Lower leg skin (tissue), 4 donors: ENCODE measurements at places on chromosomes 5 and 9.
A peak's percentile ranks its signal among the peaks of the same experiment; 100 is the strongest.

GRCh38 chr5:55454282-55454681 is 80.5 kb downstream of the PLPP1 start:
- DNase-seq = no peak

- no peak for DNase-seq
Measured at GRCh38 chr9:26426551-26427131, 466.0 kb downstream of the CAAP1 start.

- no peak for DNase-seq
Measured at GRCh38 chr5:117740268-117740667, 1165.6 kb upstream of the SEMA6A start.

- DNase-seq = no peak
Measured at GRCh38 chr5:73892218-73892617, 266.2 kb downstream of the ARHGEF28 start.

GRCh38 chr9:93119953-93120845 is 13.9 kb downstream of the NINJ1 start:
- DNase-seq = peak; percentile 88
